ENCODE measurements at places on chromosomes 6 and 20.

GRCh38 chr6:20223141-20223540, 10.9 kb upstream of the MBOAT1 start:
- DNase-seq, result no peak

GRCh38 chr6:131844243-131844841, 36.5 kb downstream of the ENPP1 start:
- no peak for DNase-seq

DNA sequence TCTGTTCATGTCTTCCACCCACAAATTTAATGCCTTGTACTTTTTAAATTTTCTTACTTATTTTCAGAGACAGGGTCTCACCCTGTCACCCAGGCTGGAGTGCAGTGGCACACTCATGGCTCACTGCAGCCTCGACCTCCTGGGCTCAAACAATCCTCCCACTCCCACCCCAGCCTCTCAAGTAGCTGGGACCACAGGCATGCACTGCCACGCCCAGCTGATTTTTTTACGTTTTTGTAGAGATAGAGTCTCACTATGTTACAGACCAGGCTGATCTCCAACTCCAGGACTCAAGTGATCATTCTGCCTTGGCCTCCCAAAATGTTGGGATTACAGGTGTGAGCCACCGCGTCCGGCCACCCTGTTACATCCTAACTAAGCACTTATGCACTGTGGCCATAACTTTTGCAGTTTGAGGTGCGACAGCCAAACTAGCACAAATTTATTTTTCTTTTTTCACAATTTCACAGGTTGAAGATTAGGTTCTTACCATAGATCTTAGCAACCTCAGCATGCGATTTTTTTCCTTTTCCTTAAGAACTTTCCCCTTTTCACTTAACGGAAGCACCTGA, 92.1 kb downstream of the EPB41L2 start:
- no peak for DNase-seq

DNA sequence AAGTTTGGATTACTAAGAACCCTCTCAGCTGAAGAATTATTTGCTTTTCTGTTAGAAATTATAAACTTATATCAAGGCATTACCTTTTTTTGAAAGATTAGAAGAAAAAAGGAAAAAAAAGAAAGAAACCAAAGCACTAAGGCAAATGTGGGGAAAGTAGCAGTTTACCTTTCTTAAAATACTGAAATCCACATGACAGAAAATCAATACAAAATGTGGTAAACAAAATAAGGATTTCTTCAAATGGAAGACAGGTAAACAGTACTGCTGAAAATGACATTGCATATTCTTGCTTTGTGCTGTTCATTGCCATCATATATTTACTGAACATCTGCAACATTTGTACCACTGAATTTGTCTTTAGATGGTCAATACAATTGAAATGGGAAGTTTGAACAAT, 411.2 kb upstream of the PLCB4 start:
- DNase-seq, result no peak

DNA sequence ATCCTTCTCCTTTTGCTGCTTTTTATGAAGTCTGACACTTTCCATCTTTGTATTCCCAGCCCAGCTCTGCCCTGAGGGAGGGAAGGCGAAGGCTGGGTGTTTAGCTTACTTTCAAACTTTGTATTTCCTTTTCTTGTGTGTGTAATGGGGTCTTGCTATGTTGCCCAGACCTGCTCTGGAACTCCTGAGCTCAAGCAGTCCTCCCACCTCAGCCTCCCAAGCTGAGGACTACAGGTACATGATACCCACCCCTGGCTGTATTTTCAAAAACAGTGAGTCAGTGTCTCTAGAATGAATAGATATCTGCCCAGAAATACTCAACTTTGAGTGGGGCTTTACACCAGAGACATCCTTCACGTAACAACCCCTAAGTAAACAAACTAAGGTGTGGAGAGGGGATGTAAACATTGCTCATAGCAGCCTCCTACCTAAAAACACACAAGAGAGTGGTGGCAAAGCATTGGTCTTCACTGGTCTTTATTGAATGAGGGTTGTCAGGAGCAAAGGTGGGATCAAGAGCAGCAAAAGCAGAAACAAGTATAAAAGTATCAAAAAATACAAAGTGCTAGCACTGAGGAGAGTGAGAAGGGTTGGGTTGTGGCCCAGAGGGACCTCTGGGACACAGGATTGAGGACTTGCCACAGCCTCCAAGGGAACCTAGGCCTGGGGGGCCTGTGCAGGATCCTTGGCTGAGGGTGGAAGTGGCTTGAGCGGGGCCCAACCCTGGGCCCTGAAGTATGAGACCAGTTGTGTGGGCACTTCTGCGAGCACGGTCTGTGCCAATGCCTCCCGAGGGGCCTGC, 10.2 kb downstream of the SPAG4 start:
- DNase-seq, result no peak

DNA sequence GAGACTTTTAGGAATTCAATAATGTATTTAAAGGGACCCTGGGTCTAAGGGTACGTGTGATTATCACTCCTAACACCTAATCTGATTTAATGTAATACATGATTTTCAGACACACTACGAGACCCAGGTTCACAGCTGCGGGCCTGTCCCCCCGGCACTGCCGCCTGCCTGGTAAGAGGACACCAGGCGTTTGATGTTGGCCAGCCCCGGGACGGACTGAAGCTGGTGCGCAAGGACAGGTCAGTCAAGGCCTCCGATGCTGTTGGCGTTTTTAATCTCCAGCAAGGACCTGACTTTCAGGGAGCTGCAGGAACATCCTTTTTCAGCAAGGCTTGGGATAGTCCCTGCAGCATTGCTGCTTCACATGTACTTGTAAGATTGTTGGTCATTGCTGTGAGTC, 58.2 kb downstream of the IGF2R start:
- no peak for DNase-seq

- no peak for DNase-seq
Observed at GRCh38 chr6:142118328-142118727, 14.4 kb upstream of the GJE1 start.

GRCh38 chr6:125818225-125818657, 27.5 kb downstream of the NCOA7 start:
- DNase-seq, result no peak

- DNase-seq, result no peak
Observed at GRCh38 chr6:81455641-81456040, 296.8 kb downstream of the TENT5A start.

- no peak for DNase-seq
Observed at GRCh38 chr6:166437661-166438060, 54.9 kb upstream of the MPC1 start.
